Body of pancreas (tissue), 4 donors: ENCODE measurements at places on chromosomes 7 and 10.
A peak's percentile ranks its signal among the peaks of the same experiment; 100 is the strongest.

- no peak for DNase-seq
Measured at GRCh38 chr10:70784471-70784870, 706 bp downstream of the TBATA start.

GRCh38 chr10:73837072-73837471, 25.7 kb upstream of the NDST2 start:
- DNase-seq = no peak

GRCh38 chr10:47457528-47457820, 26.4 kb downstream of the ANXA8 start:
- DNase-seq = no peak

DNA sequence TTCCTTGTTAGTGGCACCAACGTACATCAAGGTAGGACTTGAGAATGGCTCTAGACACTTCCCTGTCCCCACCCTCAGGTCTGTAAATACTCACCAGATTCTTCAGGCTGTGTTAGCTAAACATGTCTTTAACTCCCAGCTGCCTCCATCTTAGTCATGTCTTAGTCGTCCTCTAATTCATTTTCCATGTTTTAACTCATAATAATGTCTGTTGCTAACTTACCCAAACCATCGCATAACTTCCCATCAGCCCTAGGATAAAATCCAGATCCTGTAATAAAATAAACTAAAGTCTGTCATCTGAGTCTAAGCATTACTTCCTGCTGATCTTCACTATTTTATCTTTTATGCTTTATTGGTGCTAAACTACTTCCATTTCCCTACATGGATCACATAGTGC, 600.0 kb upstream of the CELF2 start:
- no peak for DNase-seq

DNA sequence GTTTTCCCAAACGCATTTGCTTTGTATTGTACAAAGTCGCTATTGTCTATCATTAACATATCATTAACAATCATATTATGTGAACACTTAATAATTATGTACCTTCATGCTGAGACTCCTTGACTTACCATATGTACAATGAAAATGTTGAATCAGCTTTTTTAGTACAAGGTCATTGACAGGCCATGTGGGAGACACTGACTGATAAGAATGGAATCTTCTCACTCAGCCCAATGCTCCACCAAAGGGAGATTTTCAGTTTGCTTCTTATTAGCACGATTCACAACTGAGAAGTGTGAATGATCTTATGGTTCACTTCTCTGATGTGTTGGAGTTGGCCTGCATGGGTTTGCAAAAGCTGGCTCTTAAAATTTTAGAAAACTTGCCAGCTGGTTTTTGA, 253.5 kb upstream of the TEX47 start:
- DNase-seq = no peak

- no peak for DNase-seq
Measured at GRCh38 chr10:82576093-82576492, 701.1 kb downstream of the NRG3 start.

DNA sequence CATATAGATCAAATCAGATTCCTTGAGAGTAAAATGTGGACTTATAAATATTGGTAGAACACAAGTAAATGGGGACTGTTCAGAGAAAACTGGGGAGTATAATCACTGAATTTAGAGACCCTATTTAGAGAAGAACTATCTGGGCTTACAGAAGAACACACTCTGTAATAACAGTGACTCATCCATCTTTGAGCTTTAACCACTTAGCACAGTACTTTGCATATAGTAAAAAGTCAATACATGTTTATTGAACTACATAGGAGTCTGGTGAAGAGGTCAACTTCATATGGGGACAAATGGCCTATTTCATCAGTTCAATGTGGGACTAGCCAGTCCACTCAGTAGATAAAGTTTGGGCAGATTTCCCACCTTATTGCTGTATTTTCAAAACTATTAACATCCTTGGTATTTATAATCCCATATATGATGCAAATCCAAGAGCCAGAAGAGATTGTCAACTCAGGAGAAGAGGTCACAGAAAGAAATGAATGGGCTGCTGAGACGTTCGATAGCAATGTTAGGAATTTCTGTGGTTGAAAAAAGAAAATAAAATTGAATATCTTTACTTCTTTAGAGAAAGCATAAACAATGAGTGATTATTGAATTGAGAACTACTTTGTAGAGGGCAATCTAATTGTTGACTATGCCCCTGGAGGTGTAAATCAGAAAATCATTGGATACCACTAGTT, 119.3 kb upstream of the CACNA2D1 start:
- no peak for DNase-seq

GRCh38 chr7:130350945-130351790, 6.6 kb downstream of the CPA5 start:
- no peak for DNase-seq

GRCh38 chr7:117829450-117830117, 43.7 kb downstream of the CTTNBP2 start:
- DNase-seq = no peak

DNA sequence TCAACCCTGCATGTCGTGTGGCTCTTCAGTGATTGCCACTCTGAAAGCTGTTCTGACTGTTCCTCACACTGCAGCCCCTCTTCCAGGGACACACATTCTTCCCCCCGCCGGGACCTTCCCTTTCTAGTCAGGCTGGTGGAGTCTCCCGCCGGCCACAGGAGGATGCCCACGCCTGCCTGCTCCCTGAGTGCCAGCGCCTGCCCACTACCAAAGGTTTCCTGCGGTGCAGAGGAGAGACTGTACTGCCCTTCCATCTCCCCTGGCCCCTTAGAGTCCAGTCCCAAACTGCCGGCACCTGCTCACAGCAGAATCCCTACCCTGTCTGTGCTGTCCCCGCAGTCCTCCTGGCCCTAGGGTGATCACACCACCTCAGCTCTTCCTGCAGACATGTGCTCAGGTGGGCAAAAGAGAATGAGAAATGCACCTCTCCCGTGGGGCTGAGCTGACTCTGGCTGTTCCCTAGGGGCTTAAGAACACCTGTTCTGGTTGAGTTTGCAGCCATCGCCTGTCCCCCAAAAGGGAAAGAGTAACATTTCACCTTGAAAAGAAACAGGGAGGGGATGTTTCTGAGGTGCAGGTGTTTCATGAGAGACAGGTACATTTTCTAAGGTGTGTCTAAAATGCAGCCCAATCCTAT, 1.4 kb downstream of the PODXL start:
- no peak for DNase-seq

GRCh38 chr7:49800031-49800430, 26.6 kb downstream of the VWC2 start:
- DNase-seq = no peak

DNA sequence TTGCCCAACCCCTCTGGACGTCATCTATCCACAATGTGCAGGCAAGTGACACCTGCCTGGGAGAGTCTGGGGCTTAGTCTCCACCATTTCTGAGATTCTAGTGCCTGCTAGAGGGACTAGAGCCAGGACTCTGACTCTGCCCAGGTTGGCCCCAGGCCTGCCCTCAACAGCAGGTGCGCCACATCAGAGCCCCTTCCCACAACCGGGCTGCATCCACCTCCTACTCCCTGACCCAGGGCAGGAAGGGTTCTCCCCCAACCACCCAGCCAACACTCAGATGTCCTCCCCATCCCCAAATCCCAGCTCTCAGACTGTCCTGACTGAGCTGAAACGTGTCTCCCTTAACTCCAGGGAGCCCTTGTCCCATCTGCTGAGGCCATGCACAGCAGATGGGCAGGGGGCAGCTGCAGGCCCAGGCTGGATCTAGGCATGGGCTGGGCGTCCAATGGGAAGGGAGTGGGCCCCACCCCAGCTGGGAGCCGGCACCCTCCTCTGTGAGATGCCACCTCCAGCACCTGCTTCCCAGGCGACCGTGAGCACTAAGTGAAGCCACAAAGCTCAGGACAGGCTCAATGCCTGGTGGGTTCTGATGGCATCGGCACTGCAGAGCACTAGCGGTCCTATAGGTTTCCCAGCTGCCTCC, 49.2 kb downstream of the RASGEF1A start:
- DNase-seq = no peak

DNA sequence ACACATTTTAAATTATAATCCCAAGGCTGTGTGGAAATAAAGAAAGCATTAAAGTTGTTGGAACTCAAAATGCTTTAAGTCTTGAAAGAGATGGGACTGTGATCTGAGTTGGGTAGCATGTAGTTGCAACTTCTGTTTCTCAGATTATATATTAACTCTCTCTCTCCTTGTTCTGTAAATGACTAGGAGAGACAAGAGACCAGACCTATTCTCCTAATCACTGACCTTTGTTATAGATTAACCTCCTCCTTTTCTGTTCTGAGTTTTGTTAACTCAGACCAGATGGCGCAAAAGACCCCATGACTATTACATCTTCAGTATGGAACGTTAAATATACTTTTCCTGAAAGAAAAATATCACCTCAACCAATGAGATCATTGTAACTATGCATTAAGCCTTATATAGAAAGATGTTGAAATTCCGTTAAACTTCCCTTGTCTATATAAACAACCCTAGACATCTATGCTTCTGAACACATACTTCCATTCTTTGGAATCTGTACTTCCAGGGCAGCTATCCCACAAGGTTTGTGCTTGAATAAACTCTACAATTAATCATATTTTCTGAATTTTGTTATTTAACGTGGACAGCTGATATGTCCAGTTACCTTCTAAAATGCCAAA, 143.5 kb upstream of the TRIM24 start:
- no peak for DNase-seq

- no peak for DNase-seq
Measured at GRCh38 chr7:141617280-141617679, 66.1 kb downstream of the AGK start.

- DNase-seq = no peak
Measured at GRCh38 chr7:94995921-94996320, 88.5 kb downstream of the PPP1R9A start.

- peak; percentile 7 for DNase-seq
Measured at GRCh38 chr10:24237801-24238395, 29.0 kb downstream of the KIAA1217 start.

GRCh38 chr10:13844651-13845050, 257.9 kb downstream of the PRPF18 start:
- DNase-seq = no peak

GRCh38 chr7:128986609-128987008, 48.9 kb downstream of the IRF5 start:
- no peak for DNase-seq

DNA sequence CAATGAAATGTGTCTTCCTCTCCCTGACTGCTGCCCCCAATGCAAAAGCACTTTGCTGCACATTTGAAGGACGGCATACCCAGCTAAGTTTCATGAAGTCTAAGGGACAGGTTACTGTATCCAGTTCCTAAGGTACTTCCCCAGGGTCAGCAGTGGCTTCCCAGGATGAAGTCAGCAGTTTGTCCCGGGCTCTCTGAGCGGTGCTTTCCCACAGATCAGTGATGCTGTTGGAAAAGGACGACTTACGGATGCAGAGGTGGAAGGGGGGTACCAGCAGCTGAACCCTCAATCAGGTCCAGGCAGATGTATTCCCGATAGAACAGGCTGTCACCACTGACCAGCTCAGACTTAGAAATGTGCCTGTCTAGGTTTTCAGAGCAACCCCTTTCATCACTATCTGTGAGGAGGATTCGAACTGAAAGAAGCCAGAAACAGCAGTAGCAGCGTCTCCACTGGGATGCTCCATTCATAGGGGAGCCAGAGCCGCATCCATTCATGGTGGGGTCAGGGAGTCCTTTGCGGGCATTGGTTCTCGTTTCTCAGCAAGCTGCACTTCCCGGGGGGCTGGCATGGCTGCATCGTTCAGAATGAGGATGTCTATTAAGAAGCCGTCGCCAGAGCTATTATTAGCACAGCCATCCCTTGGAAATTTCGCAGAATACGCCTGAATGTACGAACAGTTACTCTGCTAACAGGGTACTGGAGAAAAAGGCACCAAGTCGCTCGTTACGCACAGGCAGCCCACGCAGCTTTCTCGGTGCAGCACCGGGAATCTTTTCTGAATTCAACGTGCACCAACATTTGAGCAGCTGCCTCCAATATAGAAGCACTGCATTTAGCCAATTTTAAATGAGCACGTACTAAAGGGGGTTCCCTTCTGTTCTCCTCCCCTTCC, 303.7 kb downstream of the PRPF18 start:
- no peak for DNase-seq

- DNase-seq = peak; percentile 8
Measured at GRCh38 chr7:94391726-94392392, 2.8 kb upstream of the COL1A2 start.

GRCh38 chr7:132511921-132512320, 64.3 kb downstream of the PLXNA4 start:
- no peak for DNase-seq

DNA sequence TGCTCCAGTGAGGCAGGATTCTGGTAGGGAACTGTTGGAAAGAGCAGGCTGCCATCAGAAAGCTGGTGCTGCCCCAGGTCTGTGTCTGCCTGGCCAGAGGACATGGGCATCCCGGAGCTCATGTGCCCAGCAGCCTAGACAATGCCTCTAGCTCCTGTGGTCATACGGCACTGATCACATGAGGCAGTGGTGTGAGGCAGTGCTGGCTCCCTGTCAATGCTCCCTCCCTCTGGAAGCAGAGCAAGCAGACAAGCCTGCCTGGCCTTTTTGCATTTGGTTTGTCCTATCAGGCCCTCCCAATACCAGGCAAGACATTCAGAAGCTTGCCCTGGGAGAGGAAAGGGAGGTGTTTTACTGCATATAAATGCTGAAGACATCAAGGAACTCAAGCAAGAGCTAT, 19.5 kb upstream of the MMP21 start:
- no peak for DNase-seq

- DNase-seq = no peak
Measured at GRCh38 chr7:155867734-155868400, 55.6 kb upstream of the SHH start.

- peak; percentile 71 for DNase-seq
Measured at GRCh38 chr7:44587843-44588711, 6.0 kb upstream of the TMED4 start.

GRCh38 chr10:98125940-98126631, 8.4 kb upstream of the R3HCC1L start:
- DNase-seq = no peak

DNA sequence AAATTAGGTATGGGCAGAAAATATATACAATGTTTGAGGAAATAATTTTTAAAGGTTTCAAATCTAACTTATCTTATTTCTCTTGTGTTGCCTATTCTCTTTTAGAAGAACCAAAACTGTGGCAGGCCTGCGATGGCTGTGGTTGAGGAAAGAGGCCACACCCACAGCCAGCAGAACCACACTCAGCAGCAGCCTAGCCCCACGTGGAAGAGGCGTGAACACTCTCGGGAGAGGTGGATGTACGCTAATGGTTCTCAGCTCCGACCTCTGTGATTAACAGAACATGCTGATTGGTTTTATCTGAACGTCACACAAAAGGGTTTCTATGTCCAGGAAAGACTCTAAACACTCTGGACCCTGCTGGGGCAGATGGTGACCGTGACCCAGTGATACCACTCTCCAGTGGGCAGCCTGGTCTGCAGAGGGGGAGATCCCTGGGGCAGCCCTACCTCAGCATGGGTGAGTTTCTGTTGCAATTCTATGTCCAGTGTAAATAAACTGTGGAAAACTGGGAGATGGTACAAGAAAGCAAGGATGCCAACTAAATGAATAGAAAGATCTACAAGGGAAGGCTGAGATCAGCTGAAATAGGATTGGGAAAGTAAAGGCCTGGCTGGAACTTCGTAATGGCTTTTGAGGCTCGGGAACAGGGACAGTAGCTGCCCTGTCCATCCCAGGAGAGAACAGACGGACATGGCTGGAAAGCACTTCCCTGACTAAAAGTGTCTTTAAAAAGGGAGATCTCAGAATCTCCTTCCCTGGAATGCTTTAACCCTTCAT, 26.6 kb downstream of the DIP2C start:
- DNase-seq = peak; percentile 19
